ENCODE measurements at places on chromosomes 6 and 20.

- no peaks in the 10 kb centered on the region for H3K27me3 ChIP-seq
- H3K4me1 ChIP-seq: peaks cover 70% of the 10 kb centered on the region
- peaks cover 38% of the 10 kb centered on the region for H3K36me3 ChIP-seq
- peak; percentile 35 for DNase-seq
These were observed 17.2 kb downstream of the ZBTB2 start for GRCh38 chr6:151374036-151374683.

DNA sequence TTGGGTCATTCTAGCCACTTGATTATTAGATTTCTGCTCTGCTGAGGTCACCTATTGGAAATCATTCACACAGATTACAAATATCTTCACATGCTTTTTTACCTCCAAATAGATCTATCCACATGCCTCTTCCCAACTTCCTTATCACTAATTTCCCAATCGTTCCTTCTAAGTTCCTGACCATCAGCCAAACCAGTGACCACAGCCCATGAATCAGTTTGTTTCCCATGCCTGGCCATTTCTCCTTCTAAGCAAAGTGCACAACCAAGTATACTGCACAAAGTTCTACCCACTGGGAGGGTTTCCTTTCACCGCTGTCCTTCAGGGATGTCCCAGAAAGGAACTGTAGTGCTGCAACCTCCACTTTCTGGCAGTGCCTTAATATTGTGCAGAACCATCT lies 140.5 kb upstream of the SYNDIG1 start:
- H3K36me3 ChIP-seq: no peaks in the 10 kb centered on the region
- H3K27me3 ChIP-seq: no peaks in the 10 kb centered on the region
- H3K4me1 ChIP-seq: no peaks in the 10 kb centered on the region
- no peak overlapping the region for H3K27ac ChIP-seq

DNA sequence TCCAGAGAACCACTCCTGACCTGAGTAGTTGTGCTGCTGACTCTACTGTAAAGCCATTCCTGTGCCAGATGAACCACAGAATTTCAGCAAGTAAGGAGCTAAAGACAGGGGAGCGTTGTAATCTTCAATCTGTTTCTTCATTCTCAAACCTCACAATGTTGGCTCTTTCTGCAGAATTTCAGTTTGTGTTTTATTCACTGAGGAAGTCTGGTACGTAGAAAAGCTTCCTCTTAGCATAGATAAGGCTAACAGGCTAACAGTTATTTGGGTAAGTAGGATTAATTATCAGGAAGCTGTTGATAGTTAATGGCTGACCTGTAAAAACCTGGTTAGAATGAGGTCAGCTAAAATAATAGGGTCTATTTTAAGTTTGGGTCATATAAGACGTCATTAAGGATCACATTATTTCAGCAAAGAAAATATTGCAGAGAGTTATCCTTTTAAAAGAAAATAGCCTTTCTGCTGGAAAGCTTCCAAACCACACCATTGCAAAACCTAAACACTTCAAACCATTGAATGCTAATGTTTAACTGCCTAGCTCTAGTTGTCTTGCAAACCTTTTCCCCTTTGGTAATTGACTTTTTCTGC lies 14.1 kb upstream of the TENT5A start:
- H3K27ac ChIP-seq: no peak overlapping the region
- no peaks in the 10 kb centered on the region for H3K36me3 ChIP-seq
- no peaks in the 10 kb centered on the region for H3K4me1 ChIP-seq
- peaks cover 2% of the 10 kb centered on the region for H3K27me3 ChIP-seq
- H3K4me3 ChIP-seq: no peak overlapping the region

DNA sequence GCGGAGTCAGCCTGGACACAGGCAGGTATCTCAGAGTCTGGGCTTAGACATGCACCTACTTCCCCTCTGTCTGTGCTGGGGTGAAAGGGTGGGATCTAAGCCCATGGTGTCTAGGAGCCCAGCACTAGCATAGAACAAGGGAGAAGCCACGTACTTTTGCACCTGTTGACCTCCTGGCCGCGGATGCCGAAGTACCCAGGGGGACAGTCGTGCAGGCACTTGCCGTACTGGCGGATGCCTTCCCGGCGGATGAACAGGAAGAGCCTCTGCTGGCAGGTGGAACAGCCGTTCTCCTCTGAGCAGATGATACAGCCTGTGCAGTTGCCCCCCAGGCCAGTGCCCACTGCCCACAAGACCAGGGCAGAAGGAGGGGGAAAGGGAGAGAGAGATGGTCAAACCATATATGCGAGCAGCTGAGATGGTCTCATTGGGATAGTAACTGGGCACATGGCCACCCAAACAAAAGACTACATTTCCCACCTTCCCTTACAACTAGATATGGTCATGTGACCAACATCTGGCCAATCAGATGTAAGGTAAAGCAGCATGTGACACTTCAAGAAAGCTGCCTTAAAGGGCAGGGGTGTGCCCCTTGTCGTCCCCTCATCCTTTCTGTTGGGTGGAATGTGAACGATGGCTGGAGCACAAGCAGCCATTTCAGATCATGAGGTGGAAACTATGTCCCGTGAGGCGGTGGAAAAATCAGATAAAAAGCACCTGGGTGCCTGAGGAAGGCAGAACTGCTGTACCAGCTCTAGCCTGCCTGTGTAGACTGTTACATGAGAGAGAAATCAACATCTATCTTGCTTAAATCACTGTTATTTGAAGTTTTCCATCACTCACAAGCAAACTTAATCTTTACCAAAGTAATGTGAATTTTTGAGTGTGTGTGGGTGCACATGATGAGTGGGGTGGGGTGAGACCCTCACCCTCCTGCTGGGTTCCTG lies 34.0 kb downstream of the RSPO4 start:
- no peak overlapping the region for H3K27ac ChIP-seq
- no peaks in the 10 kb centered on the region for H3K4me1 ChIP-seq
- no peak overlapping the region for H3K4me3 ChIP-seq
- H3K36me3 ChIP-seq: no peaks in the 10 kb centered on the region
- peaks cover 11% of the 10 kb centered on the region for H3K27me3 ChIP-seq

- no peak overlapping the region for H3K4me3 ChIP-seq
- H3K27ac ChIP-seq: no peak overlapping the region
- peaks cover 9% of the 10 kb centered on the region for H3K4me1 ChIP-seq
- no peaks in the 10 kb centered on the region for H3K36me3 ChIP-seq
These were observed 13.9 kb upstream of the SIRPA start for GRCh38 chr20:1881240-1881835.

GRCh38 chr20:22686097-22686496 lies 101.7 kb upstream of the FOXA2 start:
- H3K4me1 ChIP-seq: no peaks in the 10 kb centered on the region
- no peaks in the 10 kb centered on the region for H3K36me3 ChIP-seq
- no peak overlapping the region for H3K4me3 ChIP-seq
- H3K27me3 ChIP-seq: no peaks in the 10 kb centered on the region

DNA sequence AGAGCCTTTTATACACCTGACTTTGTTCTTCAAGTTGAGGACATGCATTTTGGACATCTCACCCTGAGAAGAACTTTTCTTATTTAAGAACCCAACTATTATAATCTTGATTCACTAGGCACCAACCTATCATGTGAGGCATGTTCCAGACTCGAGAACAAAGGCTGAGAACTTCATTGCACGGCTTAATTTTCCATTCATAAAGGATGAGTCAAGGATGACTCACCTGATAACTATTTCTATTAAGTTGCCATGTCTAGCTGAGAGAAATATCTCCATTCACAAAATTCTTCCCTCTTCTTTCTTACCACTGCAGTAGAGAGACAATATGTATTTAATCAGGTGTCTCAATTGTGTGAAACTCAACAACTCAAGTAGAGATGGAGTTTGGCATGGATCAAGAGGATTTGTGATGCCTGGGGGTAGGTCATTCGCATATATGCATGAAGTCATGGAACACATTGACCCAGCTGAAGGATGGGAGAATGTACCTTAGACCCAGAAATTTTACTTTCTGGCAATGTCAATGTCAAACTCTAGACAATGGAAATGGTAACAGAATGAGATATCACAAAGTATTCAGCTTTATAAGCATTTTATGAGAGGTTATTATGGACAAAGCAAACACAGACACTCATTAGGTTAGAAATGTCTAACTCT lies 208.7 kb upstream of the PRND start:
- H3K36me3 ChIP-seq: no peaks in the 10 kb centered on the region
- no peak for DNase-seq

GRCh38 chr6:38080360-38080759 lies 260.8 kb downstream of the ZFAND3 start:
- H3K36me3 ChIP-seq: peaks cover 8% of the 10 kb centered on the region
- H3K27ac ChIP-seq: no peak overlapping the region
- H3K4me1 ChIP-seq: no peaks in the 10 kb centered on the region
- H3K4me3 ChIP-seq: no peak overlapping the region
- no peaks in the 10 kb centered on the region for H3K27me3 ChIP-seq

GRCh38 chr6:79949233-79949632 lies 1.9 kb upstream of the ELOVL4 start:
- no peak overlapping the region for H3K4me3 ChIP-seq
- peak; percentile 68 for DNase-seq
- no peak overlapping the region for H3K27ac ChIP-seq
- H3K36me3 ChIP-seq: peaks cover 2% of the 10 kb centered on the region
- peaks cover 37% of the 10 kb centered on the region for H3K27me3 ChIP-seq

DNA sequence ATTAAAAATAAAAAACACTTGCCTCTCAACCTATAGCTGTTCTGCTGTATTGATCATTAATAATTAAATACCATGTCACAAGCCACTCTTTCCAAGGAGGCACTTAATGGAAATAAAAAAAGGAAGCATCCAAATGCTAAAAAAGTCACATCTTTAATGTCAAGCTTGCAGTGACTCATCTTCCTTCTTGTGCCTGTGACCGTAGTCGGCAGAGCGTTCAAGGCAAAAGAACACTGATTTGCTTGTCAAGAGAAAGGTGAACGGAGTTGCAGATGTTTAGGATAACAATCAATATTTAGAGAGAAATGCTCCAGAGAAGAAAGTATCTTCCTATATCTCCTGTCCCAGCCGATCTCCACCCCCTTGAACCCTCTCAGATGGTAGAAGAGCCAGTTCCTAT lies 341.0 kb upstream of the OPRM1 start:
- DNase-seq: no peak
- H3K4me3 ChIP-seq: no peak overlapping the region
- H3K27me3 ChIP-seq: no peaks in the 10 kb centered on the region
- H3K36me3 ChIP-seq: no peaks in the 10 kb centered on the region
- H3K4me1 ChIP-seq: no peaks in the 10 kb centered on the region
- no peak overlapping the region for H3K27ac ChIP-seq

DNA sequence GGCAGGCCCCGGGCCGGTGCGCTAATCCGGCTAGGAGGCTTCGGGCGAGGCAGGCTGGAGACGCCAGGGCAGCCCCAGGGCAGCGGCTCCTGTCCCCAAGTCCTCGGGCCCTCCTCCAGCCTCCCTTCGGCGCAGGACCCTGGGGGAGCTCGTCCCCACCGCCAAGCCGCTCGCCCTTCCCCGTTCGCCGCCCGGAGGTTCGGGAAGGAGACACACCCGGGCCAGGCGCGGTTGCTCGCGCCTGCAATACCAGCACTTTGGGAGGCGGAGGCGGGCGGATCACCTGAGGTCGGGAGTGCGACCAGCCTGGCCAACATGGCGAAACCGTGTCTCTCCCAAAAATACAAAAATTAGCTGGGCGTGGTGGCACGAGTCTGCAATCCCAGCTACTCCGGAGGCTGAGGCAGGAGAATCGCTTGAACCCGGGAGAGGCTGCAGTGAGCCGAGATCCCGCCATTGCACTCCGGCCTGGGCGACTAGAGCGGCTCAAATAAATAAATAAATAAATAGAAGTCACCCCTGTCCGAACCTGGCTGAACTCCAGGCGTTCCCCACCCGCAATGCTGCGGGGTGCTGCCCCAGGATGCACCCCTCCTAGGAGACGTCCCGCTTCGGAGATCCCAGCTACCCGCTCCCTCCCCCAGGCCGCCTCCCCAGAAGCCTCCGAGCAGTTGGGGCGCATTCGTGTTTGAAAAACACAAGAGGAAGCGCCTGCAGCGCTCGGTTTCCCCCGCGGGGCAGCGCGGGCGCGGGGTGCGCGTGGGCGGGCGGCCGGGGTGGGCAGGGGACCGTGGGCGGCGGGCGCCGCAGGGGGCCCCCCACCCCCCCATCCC lies 27.5 kb downstream of the SERPINB9 start:
- peak overlapping the region; percentile 79 for H3K4me3 ChIP-seq
- H3K27me3 ChIP-seq: no peaks in the 10 kb centered on the region
- peak overlapping the region; percentile 83 for H3K27ac ChIP-seq
- peak; percentile 58 for DNase-seq

GRCh38 chr6:55304747-55305146 lies 22.5 kb upstream of the GFRAL start:
- no peaks in the 10 kb centered on the region for H3K4me1 ChIP-seq
- no peak for DNase-seq
- no peaks in the 10 kb centered on the region for H3K27me3 ChIP-seq
- no peaks in the 10 kb centered on the region for H3K36me3 ChIP-seq

GRCh38 chr6:90605749-90606340 lies 19.0 kb upstream of the MAP3K7 start:
- DNase-seq: no peak
- no peaks in the 10 kb centered on the region for H3K36me3 ChIP-seq
- no peak overlapping the region for H3K4me3 ChIP-seq
- H3K4me1 ChIP-seq: peaks cover 8% of the 10 kb centered on the region

DNA sequence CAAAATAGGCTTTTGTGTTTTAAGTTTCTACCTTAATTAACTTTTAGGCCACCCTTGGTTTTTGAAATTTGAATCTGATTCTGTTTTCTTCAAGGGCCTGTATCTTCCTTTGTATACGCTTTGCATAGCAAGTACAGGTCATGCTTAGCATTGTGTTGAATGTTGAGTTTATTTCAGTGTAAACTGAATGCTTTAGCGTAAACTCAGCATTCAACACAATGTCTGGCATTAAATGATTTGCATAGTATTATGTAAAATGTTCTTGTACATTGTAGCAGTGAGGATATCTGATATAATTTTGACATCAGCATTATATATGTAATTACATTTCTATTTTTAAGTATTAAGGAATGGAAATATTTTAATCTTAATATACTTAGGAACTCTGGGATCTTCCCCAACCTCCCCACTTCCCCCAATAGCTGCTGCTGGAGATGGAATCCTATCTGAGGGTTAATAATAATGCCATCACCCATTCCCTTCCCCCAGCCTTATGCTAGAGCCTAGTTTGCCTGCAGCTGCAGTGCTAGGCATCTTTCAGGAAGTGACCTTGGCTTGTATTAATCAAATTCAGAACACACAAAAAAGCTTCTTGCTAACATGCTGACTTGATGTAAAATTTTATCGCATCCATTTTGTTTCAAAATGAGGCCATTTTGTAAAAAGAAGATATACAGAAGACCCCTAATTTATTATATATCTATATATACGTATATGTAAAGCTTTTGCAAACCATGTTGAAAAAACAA lies 73.1 kb downstream of the NCOA3 start:
- no peak overlapping the region for H3K27ac ChIP-seq
- DNase-seq: no peak
- H3K27me3 ChIP-seq: no peaks in the 10 kb centered on the region
- H3K36me3 ChIP-seq: peaks cover 33% of the 10 kb centered on the region
- peaks cover 72% of the 10 kb centered on the region for H3K4me1 ChIP-seq

GRCh38 chr20:39356908-39357307 lies 394.8 kb downstream of the DHX35 start:
- no peak overlapping the region for H3K4me3 ChIP-seq
- no peak for DNase-seq

GRCh38 chr6:111210194-111210728 lies 123.0 kb downstream of the SLC16A10 start:
- H3K4me1 ChIP-seq: no peaks in the 10 kb centered on the region
- H3K27ac ChIP-seq: no peak overlapping the region
- H3K4me3 ChIP-seq: no peak overlapping the region
- H3K36me3 ChIP-seq: no peaks in the 10 kb centered on the region
- no peaks in the 10 kb centered on the region for H3K27me3 ChIP-seq
